ENCODE measurements at places on chromosomes 7 and 10.
A peak's percentile ranks its signal among the peaks of the same experiment; 100 is the strongest.

GRCh38 chr7:52715701-52716100 lies 319.7 kb upstream of the POM121L12 start:
- DNase-seq: no peak

DNA sequence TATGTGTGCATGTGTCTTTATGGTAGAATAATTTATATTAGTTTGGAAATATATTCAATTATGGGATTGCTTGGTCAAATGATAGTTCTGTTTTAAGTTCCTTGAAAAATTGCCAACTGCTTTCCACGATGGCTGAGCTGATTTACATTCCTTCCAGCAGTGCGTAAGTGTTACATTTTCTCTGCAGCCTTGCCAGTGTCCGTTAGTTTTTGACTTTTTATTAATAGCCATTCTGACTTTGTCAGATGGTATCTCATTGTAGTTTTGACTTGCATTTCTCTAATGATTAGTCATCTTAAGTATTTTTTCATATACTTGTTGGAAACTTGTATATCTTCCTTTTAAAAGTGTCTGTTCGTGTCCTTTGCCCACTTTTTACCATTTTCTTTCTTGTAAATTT lies 434.2 kb upstream of the POT1 start:
- peak; percentile 84 for DNase-seq

GRCh38 chr7:133428326-133428725 lies 175.4 kb downstream of the EXOC4 start:
- DNase-seq: no peak

DNA sequence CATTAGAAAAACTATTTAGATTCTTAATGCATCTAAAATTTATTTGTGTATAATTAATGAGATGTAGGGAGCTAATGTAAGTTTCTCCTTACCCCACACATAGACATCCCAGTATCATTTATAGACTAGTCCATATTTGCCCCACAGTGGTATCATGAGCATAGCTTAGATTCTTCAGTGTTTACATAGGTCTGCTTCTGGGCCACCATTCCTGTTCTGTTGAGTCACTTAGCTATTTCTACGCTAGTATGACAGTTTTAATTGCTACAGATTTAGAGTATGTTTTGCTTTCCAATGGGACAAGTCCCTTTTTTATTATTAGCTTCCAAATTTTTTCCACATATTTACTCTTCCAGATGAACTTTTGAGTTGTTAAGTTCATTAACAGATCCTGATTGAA lies 69.4 kb downstream of the MCMBP start:
- DNase-seq: peak; percentile 88

DNA sequence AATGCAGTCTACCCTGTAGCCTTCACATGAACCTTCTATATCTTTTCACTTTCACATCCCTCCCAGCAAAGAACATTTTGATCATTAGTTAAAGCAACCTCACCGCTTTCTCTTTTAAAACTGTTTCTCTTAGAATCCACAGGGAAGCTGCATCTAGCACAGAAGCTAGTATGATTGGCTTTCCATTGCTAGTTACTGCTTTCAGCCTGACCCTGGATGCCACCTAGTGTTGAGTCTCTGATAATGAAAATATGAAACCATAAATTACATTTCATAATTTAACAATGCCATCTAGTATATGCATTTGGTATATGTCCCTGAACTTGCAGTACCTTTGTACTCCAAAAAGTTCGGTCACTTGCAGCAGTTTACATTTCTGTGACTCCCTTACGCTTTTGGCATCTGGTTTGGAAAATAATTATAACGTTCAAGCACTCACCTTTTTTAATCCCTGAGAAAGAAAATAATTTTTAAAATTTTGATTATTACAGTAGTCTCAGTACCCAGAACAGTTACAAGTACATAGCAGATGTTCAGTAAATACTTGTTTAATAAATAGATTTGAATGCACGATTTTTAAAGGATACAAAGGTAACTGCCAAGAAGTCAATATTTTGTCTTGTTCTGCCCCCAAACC lies 22.7 kb downstream of the CISD1 start:
- peak; percentile 61 for DNase-seq

DNA sequence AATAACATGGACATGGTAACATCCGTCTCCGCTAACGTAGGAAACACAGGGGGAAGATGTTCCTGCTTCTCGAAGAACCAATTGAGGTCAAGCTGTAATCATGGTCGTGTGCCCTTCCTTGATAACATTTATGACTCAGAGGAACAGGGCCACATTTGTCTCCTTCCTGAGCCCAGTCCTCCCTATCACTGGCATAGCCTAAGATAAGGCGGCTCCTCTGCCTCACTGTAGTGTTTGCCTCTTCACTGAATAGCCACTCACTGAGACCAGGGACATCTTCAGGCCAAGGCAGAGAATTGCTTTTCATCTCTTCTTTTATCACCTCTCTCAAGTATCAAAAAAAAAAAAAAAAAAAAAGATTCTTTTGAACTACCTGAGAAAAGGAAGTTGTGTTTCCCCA lies 5.4 kb upstream of the GRM8 start:
- DNase-seq: no peak

DNA sequence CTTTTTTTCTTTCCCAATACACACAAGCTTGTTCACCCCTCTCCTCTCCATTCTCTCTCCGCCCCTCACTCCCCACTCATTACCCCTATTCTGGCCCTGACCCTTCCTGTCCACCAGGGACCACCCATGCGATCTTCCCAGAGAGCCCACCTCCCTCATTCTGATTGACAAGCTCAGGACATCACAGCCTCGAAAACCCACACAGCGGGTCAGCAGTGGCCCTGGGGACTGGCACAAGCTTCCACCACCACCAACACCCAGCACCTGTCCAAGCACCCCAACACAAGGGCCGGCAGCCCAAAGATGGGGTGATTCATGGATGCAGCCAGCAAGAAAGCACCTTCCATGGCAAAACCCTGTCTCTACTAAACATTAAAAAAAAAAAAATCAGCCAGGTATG lies 50.0 kb upstream of the USP6NL start:
- DNase-seq: no peak

GRCh38 chr7:116064179-116064578 lies 33.6 kb upstream of the TFEC start:
- no peak for DNase-seq

GRCh38 chr7:95035295-95035694 lies 127.9 kb downstream of the PPP1R9A start:
- DNase-seq: no peak

DNA sequence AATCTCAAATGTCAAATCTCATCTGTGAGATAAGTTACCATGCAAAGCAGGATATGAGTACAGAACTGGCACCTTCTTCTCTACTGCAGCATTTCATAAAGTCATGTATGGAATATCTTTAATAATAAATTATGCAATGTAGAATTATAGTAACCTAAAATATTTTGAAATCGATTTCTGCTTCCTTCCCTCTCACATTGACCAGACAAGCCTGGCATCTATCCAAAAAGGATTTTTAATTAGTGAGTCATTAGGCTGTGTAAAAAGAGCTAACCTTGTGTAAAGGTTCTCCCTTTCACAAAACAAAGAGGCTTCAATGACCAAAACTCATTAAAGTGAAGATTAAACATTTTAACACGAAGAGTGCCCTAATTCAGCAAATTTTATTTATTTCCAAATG lies 48.8 kb upstream of the EXOC6 start:
- no peak for DNase-seq

DNA sequence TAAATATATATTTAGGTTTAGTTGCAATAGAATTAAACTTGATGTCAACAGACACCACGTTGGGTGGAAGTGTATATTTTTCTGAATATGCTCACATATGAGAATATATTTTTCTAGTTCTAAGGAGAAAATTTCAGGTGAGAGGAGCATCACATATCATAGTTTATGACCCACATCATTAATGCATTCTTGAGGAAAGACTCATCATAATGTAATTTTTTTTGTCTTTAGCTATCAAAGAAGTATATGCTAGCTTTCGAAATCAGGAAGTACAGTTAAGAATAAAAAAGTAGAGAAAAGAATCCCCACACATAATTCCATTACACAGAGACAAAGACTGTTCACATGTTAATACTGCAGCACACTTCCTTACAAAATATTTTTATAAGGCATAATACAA lies 30.4 kb downstream of the A1CF start:
- DNase-seq: no peak

- DNase-seq: no peak
Observed at GRCh38 chr7:128877756-128878120, 15.1 kb downstream of the ATP6V1F start.

GRCh38 chr7:1537535-1538412 lies 7.3 kb downstream of the MAFK start:
- peak; percentile 97 for DNase-seq

DNA sequence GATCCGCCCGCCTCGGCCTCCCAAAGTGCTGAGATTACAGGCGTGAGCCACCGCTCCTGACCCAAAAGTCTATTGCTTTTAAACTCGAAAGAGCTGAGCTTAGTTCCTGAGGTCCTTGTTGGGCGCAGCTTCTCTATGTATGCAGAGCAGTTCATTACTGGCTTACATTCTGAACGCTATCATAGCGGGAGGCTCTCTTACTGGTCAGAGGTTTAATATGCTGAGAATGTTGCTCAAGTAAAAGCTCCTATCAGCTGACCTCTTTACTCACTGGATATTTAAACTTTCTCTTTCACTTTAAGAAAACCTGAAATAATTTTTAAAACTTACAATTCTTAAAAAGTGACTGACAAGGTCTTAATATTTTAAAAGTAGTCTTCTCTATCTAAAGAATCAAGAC lies 160.8 kb upstream of the WNT16 start:
- peak; percentile 32 for DNase-seq

- peak; percentile 69 for DNase-seq
Observed at GRCh38 chr7:113805976-113806375, 112.8 kb downstream of the PPP1R3A start.

DNA sequence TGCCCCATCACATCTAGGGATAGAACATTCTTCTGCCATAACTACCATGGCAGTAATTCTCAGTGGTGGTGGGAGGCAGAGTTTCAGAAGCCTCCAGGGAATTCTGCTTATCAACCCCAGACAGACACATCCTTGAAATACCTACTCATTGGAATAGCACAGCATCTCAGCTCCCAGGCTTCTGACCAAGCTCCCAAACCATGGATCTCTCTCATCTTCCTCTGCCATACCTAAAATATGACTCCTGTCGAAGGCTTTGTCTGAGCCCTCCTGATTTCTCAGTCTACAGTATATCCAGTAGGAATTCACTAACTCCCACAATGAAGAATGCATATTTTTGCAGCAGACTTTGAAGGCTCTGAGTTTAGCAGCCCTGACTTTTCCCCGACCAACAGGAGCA lies 687.5 kb downstream of the GRID1 start:
- no peak for DNase-seq

GRCh38 chr7:66403564-66403963 lies 198.4 kb downstream of the TPST1 start:
- no peak for DNase-seq

GRCh38 chr10:61632057-61632670 lies 30.6 kb upstream of the CABCOCO1 start:
- DNase-seq: no peak

- no peak for DNase-seq
Observed at GRCh38 chr10:95818010-95818409, 62.0 kb downstream of the ENTPD1 start.

DNA sequence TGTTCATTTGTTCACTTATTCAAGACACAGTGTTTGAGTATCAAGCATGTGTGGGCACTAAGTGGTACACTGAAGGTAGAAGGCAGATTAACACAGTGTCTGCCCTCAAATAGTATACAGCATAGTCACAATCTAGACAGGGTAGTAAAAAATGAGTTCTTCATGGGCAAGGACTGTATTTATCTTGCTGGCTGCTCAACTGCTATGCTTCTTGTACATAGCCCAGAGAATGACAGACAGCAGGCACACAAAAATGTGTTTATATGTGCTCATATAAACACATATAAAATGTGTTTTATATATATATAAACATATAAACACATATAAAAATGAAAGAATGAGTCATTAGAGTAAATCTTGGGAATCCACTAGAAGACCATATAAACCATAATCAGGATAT lies 43.1 kb downstream of the TFEC start:
- no peak for DNase-seq

GRCh38 chr7:47382200-47382599 lies 199.7 kb downstream of the TNS3 start:
- DNase-seq: no peak

DNA sequence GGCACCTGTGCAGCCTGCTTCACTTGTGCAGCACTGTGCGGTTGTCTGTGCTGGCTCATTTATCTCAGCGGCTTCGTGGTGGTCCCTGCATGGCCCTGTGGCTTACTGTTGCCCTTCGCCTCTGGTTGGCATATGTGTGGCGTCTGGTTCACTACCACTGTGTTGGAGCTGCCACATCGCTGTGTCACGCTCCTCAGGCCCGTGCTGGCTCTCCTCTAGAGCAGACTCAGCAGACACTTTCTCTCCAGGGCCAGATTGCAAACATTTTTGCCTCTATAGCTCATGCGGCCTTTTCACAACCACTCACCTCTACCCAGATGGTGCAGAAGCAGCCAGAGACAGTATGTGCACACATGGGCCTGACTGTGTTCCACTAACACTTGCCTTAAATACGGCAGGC lies 37.9 kb downstream of the PPP2R2D start:
- no peak for DNase-seq

DNA sequence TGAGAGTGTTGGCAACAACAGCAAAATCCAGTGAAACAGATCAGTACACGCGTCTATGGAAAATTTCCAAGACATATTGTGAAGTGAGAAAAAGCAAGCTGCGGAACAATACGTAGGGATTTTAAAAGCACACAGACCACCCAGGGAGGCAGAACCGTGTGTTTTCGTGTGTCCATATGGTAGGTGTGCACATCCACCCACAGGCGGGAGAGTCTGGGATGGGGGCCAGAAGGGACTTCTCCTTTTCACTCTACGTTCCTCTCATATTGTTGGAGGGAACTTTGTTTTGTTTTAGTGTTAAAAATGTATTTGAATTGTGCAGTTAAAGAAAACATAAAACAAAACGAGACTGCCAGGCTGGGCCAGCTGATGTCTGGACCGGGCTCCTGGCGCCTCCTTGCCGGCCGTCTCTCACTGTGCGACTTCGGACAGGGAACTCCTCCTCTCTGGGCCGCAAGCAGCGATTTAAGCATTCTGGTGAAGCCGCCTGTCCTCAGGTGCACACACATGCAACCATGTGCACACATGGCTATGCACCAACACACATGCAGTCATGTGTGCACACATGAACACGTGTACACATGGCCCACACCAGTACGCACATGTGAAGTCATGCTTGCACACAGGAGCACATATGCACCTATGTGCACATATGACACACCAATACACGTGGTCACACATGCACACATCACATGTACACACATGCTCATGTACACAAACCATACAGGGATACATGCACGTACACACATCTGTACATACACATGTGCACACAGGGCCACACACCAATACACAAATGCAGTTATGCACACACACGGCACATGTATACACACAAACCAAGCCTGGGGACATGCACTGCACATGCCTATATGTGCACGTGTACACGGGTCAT lies 141.1 kb downstream of the ELFN1 start:
- DNase-seq: peak; percentile 22

- DNase-seq: peak; percentile 45
Observed at GRCh38 chr7:143048827-143049226, 3.3 kb upstream of the OR6V1 start.

GRCh38 chr7:44561962-44562621 lies 11.6 kb downstream of the DDX56 start:
- peak; percentile 46 for DNase-seq
